ENCODE measurements at places on chromosomes 2 and 18.
A peak's percentile ranks its signal among the peaks of the same experiment; 100 is the strongest.

GRCh38 chr2:226307487-226308322 lies 491.9 kb downstream of the IRS1 start:
- DNase-seq = no peak

DNA sequence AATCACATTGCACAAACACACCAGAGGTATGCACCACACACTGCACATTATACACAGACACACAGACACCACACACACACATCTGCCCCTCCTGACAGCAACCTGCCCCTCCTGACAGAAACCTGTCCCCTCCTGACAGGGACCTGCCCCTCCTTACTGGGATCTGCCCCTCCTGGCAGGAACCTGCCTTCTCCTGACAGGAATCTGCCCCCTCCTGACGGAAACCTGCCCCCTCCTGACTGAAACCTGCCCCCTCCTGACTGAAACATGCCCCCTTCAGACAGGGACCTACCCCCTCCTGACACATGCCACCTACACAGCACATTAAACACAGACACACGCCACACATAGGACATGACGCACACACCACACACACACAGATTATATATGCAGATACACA lies 88.9 kb downstream of the PXDN start:
- no peak for DNase-seq

DNA sequence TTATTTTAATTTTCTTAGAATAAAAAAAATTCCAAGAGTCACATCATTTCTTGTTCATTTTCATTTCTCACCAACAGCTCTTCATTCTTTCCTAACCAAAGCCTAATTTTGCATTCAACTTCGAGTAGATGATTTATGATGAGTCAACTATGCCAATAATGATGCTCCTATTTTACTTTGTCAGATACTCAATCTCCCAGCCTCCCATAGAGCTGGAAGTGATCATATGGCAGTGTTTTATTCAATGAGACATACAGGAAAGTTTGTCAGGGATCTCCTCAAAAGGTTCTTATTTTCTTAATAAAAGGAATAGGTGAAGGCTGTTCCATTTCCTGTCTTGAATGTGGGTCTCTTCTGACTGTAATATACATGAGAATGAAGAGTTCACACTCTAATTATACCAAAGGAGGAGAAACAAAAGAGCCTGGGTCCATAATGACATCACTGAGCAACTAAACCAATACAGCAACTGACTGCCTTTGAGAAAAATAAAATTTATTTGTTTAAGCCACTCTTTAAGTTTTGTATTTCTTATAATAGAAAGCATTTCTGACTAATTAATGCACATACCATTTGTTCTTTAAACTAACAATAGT lies 231.2 kb upstream of the CYP26B1 start:
- DNase-seq = no peak

GRCh38 chr2:100057901-100058261 lies 84.5 kb downstream of the AFF3 start:
- DNase-seq = peak; percentile 11

DNA sequence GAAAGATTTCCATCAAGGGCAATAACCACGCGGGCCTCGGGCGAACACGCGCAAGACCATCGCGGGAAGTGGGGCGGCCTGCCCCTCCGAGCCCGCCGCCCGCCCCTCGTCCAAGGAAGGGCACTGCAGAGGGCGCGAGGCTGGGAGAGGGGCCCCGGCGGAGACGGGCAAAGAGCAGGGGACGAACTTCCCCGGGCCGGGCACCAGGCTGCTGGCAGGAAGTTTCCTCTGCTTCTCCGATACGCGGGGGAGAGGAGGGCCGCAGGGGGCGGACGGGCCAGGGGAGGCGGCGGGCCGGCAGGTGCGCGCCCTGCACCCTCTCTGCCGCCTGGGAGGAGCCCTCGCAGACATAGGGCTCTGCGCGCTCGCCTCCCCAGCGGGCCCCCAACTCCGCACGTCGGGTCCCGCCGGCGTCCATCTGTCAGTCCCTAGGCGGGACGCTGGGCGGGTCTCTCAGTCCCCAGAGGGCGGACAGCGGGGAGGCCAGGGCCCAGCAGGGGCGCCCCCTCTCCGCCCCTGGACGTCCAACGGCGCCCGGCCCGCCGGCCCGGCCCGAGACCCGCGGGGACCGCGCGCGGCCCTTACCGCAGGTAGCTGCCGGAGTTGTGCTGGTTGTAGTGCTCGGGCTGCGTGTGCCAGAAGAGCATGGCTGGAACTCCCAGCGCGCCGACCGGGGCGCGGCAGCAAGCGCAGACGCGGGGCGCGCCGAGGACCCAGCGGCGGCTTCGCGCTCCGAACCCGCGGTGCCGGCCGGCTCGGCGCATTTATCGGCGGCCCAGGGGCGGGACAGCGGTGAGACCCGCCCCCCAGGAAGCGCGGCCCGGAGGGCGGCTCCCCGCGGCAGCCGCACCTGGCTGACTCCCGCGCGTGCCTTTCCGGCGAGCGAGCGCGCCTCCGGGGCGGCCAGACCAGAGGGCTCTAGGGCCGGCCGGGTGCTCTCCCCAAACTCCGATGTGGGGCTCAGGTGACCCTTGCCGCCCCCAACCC lies at the start of gene TFCP2L1:
TFCP2L1 (minus strand) TSS at position 740 of the 987 bp plus-strand sequence; CDS start at position 647, 93 bp downstream.
- no peak for DNase-seq

DNA sequence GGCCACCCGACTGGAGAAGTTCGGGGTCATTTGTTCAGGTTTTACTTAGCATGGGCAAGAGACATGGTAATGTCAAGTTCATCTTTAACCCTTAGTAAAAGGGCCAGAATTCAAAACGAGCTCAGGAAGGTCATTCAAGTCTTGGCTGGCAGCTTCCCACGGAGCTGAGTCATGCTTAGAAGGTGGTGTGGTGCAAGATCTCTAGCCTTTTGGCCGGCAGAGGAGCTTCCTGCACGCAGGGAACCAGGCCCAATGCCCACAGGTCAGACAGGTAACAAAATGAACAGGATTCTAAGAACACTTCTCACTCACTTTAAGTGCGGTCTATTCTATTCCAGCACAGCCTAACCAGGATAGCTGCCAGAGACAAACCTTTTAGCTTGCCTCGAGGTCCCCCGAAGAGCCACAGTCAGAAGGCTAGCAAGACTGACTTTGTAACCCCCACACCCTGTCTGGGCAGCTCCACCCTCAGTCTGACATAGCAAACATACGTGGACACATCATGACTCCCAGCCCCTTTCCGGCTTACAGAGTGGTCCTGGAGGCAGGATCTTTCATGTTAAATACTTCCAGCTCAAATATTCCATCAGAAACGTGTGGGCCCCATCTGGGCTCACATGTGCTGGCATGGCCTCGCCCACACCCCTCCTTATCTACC lies 292.7 kb downstream of the BCL11A start:
- no peak for DNase-seq

DNA sequence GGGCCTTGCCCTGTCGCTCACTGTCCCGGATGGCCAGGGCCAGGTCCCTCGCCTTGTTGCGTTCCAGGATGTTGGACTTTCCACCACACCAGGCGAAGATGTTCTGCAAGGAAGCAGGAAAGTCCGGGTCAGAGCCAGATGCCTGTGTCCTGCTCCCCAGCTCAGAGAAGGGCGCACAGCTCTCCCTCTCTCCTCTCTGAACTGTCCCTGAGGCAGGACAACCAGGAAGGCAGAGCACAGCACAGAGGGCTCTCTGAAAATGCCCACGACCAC lies 11.0 kb downstream of the CAPG start:
- no peak for DNase-seq

DNA sequence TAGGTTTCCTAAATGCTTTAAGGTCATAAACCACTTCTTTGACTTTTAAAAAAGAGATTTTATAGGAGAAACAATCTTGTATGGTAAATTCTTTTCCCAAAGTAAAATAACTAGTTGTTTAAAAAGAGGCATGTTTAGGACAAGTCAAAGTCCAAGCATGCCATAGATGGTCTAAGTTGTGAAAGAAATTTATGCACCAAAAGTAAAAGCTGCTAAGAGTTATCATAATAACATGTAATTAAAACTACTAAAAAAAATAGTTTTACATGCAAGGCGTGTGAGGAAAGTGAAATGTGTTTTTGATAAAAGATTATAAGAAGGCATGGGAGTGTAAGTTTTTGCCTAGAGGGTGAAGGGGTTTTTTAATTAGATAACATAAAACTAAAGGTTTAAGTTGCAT lies 22.5 kb downstream of the FAM210A start:
- DNase-seq = no peak

- DNase-seq = no peak
Observed at GRCh38 chr2:215775106-215775505, 238.2 kb downstream of the MREG start.

DNA sequence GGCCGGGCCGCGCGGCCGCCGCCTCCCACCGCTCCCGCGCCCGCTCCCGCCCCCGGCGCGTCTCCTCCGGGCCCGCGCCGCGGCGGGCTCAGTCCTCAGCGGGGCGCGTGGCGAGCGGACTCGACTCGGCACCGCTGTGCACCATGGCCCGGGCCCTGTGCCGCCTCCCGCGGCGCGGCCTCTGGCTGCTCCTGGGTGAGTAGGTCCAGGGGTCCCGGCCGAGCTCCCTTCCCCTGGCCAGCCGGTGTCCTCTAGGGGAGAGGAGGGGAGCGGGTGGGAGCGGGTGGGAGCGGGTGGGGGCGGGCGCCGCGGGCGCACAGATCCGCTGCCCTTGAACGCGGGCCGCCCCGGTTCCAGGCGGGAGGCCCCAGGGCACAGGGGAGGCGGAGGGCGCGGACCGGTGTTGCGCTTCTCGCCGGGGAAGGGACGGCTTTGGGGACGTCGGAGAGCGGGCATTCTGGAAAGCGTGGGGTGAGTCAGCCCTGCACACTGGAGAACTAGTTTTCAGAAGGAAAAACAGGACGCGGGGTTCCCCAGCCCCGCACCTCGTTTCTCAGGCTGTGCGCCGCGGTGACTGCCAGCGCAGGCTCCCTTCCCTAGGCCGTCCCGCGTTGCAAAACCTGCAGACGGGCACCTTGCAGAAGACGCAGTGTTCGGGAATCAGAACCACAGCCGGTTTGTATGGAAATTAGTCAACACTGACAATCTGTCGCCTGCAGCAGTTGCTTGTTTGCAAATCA lies at the start of gene RAMP1:
RAMP1 (plus strand) TSS at position 91 of the 740 bp plus-strand sequence; CDS start at position 144, 53 bp downstream.
- no peak for DNase-seq

- no peak for DNase-seq
Observed at GRCh38 chr2:8710951-8711350, 29.1 kb downstream of the ID2 start.

DNA sequence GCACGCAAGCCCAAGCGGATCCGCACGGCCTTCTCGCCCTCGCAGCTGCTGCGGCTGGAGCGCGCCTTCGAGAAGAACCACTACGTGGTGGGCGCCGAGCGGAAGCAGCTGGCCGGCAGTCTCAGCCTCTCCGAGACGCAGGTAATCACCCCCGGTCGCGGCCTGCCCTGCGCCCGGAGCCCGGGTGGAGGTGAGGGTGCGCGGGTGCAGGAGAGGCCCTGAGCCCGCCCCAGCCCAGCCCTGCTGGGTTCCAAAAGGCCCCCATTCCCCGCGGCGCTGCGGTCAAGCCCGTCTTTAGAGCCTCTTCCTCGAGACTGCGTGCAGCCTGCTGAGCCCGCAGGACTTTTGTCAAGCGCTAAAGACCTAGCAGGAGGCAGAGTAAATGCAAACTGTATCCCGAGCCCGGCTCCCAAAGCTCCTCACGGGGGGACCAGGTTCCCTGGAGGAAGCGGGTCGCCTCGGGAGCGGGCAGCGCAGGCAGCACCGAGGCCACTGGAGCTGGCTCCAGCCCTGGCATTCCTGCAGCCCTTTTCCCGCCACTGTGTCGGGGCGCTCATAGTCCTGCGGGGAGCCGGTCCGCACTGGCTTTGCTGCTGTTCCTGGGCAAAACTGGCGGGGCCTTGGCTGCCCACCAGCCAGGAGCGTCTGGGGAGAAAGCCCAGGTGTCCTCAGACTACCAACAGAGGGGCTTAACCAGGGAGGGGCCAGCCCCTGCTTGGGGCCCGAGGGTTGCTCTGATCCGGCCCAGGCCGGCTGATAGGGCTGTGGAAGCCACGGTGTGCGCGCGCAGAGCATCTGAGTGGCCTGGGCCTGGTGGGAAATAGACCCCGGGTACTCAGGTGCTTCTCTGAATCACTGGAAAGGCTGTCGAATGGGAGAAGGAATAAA lies 7.3 kb downstream of the EMX1 start:
- DNase-seq = no peak

DNA sequence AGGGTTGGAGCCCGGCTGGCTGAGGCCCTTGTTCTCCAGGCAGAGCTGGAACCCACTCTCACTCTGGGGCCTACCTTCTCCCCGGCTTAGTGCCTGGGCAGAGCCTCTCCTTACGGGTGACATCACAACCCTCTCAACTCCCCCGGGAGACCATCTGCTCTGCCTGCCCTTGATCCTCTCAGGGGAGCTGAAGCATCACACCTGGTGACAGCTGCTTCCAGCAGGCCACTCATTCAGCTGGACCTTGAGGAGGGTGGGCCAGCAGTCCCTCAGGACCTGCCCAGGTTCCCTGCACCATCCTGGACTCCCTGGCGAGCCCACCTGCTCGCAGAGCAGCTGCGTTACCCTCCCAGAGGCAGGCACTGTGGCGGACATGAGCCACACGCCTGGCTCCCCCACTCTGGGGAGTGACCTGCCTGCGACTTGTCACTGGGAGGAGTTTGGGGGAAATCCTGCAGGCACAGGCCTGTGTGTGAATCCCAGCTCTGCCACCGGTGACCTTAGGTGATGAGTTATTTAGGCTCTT lies 13.1 kb downstream of the HS6ST1 start:
- no peak for DNase-seq

DNA sequence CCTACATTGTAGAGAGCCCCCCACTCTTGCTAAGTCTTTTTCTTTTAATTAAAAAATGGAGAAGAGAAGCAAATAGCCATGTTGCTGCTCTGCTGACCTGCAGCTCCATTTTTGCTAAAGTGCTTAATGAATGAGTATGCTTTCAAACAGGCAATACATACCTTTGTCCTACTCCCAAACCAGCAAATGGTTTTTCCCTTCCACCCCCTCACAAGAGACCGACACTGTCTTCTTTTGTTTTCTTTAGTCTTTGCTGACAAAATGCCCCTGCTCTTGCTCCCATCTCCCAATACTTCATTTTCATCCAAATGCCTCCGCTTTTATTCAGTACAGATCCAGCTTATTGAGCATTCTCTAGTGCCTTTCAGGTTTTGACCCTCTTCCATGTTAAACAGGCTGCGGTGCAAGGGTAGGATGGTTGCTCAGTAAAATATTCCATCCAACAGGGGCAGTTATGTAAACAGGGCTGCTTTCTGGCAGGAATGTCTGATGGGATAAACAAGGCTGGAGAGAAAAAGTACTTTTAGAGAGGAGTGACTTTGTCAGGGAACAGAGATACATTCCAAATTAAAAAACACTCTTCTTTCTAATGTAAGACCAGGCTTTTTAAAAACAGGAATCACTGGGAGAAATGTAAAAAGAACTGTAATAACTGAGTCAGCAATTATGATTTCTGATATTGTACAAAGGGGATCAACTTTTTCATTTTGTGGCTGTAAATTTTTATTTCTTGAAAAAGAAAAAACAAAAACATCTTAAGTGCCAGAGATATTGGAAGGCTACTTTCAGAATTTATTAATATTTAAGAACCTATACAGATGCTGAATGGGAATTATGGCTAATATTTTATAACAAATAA lies 136.8 kb downstream of the MEP1B start:
- no peak for DNase-seq

DNA sequence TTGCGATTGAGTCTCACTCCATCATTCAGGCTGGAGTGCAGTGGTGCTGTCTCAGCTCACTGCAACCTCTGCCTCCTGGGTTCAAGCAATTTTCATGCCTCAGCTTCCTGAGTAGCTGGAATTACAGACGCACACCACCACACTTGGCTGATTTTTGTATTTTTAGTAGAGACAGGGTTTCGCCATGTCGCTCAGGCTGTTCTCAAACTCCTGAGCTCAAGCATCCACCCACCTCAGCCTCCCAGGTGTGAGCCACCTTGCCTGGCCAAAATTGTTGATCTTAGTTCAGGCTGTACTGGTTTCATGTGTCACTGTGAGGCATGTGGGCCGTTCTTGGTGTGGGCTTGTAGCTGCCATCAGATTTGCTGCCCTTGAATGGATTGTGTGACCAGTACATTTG lies 18.1 kb downstream of the CD8A start:
- no peak for DNase-seq

GRCh38 chr2:170141865-170142264 lies 36.1 kb upstream of the MYO3B start:
- no peak for DNase-seq

All from non-pigmented ciliary epithelial cell (primary cell).